ENCODE measurements at places on chromosomes 3 and 15.

GRCh38 chr3:88410259-88410658, 260.5 kb downstream of the C3orf38 start:
- no peak for DNase-seq

DNA sequence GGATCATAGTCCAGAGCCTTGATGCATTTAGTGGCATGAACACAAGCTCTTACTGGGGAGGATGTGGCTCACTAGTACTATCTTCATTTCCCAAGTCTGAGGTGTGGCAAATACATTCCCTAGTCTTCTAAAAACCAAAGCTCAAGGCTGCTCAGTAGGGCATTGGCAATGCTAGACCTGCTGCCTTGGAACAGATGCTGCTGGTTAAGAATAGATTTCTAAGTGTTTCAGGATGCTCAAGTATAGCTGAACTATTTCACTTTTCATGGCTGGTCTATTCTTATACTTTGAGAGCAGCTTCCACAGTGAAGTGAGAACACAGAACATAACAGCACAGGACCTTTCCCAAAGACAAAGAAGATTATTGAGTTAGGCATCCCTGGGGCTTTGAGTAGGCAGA, 178.8 kb downstream of the CHST2 start:
- peak; percentile 69 for DNase-seq

DNA sequence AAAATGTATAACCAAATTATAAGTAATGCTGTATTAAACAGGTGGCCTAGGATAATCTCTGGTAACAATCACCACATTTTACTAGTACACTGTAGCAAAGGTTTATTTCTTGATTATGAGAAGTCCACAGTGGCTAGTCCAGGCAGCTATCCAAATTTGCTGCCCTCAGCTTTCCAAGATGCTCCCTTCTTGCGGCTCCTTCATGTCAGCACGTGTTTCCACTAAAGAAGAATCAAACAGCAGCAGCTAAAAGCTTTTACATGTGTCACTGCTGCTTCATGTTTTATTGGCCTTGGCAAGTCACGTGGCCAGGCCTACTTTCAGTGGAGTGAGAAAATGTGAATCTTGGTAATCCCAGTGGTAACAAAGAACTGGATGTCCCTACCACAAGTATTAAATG, 5.6 kb upstream of the RBMS3 start:
- no peak for DNase-seq

- DNase-seq: no peak
Measured at GRCh38 chr3:144363856-144364255, 392.2 kb downstream of the DIPK2A start.

DNA sequence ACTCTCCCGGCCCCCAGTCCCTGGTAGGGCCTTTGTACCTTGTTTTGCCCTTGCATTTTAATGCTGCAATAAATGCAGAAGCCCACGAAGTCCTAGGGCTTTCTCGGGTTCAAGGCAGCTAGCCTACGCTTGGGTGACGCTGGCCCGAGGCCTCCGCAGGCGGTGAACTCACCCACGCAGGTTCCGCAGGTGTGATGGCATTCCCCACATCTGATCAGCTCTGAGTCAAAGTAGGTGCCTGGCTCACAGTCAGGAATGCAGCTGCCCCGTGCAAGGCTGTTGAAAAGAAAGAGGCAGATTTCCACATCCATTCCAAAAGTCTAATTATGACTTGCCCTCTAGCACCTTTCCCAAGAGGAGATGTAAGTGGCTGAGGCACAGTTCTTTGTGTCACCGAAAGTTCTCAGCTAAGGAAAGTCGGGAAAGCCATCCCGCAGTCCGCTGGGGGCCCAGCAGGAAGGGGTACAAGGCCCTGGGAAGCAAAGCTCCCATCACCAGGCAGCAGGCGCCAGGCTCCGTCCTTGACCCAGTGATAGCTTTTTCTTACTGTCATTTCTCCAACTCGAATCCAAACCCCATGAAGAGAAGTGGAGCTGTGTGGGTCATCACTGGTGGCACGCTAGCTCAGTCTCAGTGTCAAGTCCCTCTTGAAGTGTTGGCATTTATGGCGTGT, 23.2 kb upstream of the SNRPA1 start:
- no peak for DNase-seq

GRCh38 chr3:11898611-11899325, 52.1 kb upstream of the TAMM41 start:
- no peak for DNase-seq

GRCh38 chr3:64140651-64141050, 84.6 kb downstream of the PRICKLE2 start:
- no peak for DNase-seq

- no peak for DNase-seq
Measured at GRCh38 chr3:173531602-173532001, 134.1 kb downstream of the NLGN1 start.

GRCh38 chr3:59563072-59563605, 513.3 kb upstream of the CFAP20DC start:
- DNase-seq: no peak

DNA sequence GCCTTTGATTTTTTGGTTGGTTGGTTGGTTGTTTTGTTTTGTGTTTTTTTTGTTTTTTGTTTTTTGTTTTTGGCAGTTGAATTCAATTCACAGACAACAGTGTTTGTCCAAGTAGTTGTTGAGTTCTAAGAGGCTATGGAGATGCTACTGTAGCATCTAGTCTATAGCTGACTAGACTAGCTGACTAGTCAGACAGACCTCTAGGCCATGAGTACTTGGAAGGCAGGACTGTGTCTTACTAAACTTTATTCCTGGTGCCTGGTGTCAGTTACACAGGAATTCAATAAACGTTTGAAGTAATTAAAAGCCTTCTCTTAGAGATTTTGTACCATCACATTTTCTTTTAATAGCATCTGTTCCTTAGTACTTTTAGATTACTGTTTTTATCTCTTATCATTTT, 35.7 kb downstream of the RNF13 start:
- no peak for DNase-seq

GRCh38 chr15:82064824-82065223, 19.0 kb upstream of the MEX3B start:
- no peak for DNase-seq

DNA sequence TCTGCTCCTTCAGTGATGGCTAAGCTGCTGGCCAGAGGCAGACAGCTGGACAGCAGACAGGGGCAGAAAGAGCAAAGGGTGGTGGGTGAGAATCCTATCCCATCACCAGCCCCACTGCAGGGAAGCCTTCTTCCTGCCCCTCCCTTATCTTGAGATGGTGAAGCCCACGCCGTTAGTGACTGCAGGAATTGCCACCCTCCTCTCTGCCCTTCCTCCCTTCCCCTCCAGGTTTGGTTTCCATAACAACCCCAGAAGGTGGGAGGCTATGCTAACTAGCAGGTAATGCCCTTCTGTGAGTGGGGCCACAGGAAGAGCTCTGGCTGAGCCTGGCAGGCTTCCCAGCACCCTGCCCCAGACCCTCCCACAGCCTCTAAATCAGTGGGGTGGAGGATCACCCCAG, 32.8 kb downstream of the SCN5A start:
- DNase-seq: no peak

DNA sequence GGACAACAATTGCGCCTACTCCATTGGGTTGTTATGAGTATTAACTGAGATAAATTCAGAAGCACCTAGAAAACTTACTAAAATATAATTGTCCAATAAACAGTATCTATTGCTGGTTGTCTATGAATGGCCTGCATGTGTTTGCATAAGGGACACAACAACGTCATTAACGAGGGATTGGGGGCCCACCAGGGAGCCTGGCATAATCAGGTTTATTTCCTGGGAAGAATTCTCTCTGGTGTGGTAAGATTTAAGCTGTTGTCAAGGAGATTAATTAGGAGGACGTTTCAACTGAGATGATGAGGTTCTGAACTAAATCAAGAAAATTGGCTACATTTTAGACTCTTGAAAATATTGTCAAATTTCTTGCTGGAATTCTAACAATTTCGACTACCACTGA, 176.1 kb upstream of the CDIN1 start:
- DNase-seq: peak; percentile 10

DNA sequence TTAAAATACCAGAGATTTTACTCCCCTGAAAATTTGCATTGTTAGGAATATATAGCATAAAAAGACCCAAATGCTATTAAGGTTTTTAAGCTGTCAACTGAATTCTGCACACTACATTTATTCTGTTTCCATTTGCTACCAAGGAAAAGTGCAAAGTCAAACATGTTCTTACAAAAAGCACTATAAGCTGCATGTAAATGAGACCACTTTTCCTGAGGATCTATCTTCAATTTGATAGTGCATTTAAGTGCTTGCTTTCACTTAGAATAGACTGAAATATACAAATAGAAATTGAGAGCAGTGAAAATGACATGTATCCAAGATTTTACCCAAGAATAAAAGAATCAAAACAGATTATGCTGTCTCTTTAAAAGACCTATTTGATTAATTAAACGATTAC, 1216.2 kb downstream of the ROBO2 start:
- peak; percentile 22 for DNase-seq

DNA sequence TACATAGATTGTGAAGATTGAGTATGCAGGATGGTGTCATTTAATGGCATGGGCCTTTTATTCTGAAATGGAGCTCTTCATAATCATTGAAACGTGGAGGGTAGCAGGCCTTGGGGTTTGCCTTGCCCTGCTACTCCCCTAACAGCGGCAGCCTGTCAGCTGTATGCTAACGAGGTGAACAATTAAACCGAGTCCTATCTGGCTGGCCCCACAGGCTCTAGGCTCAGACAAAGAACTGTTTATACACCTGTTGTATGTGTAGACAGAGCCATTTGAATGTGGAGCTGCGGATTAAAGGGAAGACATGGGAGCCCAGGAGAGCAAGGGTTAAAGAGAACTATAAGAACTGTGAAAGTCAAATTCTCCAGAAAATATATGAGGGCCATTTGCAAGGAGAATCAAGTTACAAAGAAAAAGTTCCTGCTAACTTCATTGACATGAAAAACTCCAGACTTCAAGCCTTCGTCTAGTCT, 116.7 kb upstream of the CGNL1 start:
- DNase-seq: peak; percentile 57

DNA sequence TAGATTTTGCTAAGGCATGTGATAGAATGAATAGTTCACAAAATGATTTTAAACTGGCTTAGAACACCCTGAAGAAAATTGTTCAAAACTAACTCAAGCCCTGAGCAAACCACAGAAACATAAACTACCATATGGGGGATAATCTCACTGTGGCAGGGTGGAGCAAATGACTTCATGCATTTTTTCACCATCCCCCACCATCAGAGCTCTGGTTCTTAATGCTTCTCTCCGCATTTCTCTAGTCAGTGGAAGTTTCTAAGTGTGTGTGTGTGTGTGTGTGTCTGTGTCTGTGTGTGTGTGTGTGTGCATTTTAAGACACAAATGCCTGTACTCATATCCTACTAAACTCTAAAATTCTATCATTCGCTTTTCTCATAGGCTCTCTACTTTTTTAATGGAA, 107.1 kb upstream of the PHLDB2 start:
- no peak for DNase-seq

DNA sequence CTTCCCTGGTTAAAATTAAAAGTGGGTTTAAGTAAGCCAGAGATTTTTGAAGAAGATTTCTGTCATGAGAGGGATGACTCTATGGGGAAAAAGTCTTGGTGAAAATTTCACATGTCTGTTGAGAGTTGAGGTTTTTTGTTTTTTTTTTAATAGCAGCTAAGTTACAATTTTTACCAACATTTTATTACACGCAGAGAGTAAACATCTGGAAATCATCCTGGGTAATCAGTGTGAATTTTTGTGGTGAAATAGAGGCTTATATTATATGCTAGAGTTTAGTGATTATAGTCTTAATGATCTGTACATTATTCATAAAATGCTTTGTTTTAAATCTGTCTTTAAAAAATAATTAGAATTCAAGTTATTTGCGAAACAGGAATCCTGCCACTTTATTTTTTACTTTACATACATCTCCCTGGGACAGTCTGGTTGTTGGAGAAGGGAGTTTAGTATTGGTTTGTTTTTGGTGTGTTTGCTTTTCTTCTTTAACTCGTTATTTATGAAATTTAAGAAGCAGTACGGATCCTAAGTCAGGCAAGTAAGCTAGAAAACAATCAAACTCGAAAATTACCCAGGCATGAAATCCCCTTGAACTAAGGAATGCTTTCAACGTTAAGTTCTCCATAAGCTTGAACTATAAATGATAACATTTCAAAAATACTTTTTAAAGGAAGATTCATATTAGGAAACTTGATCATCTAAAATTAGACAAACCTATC, 143.4 kb upstream of the TSC22D2 start:
- no peak for DNase-seq

- no peak for DNase-seq
Measured at GRCh38 chr3:184737641-184738505, 26.0 kb upstream of the MAGEF1 start.

- no peak for DNase-seq
Measured at GRCh38 chr15:79635897-79636561, 203.9 kb downstream of the MINAR1 start.

GRCh38 chr3:33433843-33434242, 6.4 kb downstream of the UBP1 start:
- DNase-seq: no peak

- no peak for DNase-seq
Measured at GRCh38 chr3:39109086-39109485, 1.6 kb downstream of the TTC21A start.

DNA sequence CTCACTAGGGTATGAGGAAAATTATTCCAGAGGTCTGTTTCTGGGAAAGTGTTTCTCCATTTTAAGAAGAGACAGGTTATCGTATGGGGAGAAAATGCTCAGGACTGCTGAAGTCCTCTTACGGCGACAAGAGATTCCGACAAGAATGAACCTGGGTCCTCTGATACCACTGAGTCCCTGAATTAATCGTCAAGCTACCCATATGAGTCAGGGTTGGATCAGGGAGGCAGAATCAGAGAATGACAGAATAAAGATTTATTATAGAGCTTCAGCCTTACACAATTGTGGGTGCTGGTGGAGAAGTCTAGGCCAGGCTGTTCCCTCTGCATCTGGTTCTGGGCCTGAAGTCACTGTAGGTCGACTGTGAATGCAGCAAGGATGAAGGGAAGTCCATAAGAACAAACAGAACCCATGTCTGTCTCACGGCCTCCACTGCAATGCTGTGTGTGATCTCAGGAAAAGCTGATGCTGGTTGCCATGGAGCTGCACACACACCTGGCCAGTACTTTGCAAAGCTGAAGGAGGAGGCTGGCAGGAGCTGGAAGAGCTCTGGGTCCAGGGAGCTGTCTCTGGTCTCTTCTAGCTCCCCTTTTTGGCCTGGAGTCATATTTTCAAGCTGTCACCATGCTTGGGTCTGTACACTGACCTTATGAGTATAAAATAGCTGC, 83.9 kb downstream of the HHLA2 start:
- no peak for DNase-seq

All from brain (organoid and tissue), 16 donors.